Activated CD4-positive, alpha-beta T cell treated with anti-CD3 and anti-CD28 coated beads, Interleukin-2, amount 50 U/mL, for 48 hours (primary cell): ENCODE measurements at places on chromosomes 11 and 22.

DNA sequence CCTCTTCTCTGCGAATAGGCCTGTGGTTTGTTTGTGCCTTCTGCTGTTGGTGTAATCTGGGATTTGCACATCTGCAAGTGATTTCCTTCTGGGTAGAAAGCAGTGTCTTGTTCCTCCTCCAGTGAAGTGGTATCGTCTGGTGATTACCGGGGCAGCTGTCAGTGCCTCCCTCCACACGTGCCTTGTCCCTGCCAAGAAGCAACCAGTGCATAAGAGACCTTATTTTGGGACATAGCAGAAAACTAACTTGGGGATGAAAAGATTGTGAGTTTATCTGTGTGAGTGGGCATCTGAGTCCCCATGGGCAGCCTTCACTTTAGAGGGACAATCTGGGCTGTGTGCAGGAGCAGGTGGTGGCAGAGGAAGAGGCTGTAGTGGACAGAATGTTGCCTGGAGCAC is 71.5 kb upstream of the SORL1-AS1 start:
- no peak for DNase-seq

- DNase-seq = peak; percentile 37
Observed at GRCh38 chr22:37472418-37473006, 13.7 kb downstream of the MFNG start.

DNA sequence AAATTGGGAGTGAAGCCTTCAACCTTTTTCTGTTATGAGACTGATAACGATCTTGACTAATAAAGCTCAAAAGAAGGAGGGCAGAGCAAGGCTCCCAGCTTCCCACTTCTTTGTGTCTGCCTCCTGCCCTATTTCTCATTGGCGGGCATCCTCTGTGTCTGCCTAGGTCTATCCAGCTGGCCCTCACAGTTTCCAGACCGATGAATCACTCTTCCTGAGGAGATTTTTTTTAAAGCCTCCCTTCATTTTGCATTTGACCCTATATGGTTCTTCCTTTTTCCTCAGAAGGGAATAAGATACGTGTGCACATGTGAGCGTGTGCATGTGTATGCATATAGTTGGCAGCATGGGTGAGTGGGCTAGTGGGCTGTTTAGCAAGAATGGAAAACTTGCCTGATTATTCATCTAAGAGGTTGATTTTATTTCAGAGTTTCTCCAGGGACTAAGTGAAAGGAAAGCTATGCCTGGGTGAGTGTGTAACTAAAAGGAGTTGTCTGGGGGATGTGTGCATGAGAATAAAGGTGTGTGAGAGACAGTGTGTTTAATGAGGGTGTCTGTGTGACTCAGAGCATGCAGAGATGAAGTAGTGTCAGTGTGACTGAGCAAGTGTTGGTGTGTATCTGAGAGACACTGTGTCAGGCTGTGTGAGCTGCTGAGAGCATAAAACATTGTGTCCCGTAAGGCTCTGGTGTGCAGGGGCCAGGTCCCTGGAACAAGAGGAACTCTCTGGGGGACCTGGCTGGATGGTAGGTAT is 12.2 kb downstream of the PHLDB1 start:
- DNase-seq = no peak

DNA sequence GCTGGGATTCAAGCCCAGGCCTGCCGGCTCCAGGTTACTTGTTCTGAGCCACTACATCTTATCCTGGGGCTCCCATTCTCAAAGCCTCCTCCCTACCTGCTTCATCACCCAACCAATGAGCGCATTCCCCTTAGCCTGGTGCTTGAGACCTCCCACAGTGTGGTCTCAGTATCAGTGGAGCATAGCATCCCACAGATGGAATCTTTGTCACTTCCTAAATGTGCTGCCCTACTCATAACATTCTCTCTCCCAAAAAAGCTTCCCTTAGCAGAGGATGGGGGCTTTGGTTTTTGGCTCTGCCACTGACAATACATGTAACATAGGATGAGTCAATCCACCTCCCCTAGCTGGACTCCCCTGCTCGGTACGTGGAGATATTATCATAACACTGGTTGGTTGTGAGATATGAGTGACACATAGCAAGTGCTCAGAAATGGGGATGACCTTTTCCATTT is 28.8 kb downstream of the TEAD1 start:
- no peak for DNase-seq

DNA sequence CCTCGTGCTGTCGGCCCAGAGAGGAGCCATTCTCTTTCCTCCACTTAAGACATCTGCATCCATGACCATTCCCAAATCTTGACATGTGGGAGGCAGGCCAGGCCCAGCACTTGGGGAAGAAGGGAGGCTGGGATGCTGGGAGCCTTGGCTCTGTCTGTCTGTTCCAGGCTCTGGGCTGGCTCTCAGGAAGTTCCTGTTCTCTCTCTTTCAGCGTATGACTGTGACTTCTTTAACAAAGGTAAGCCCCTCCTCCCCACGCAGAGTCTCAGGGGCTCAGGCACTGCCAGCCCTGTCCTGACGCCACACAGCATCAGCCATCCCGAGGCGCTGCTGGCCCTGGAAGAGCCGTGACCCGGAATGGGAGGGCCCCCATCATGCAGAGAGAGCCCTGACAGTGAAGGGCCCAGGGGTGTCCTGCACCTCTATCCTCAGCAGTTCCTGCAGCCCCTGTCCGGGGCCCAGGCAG is 52.4 kb downstream of the OTOG start:
- DNase-seq = no peak

GRCh38 chr11:64887757-64888405 is 9.5 kb upstream of the EHD1 start:
- peak; percentile 86 for DNase-seq

DNA sequence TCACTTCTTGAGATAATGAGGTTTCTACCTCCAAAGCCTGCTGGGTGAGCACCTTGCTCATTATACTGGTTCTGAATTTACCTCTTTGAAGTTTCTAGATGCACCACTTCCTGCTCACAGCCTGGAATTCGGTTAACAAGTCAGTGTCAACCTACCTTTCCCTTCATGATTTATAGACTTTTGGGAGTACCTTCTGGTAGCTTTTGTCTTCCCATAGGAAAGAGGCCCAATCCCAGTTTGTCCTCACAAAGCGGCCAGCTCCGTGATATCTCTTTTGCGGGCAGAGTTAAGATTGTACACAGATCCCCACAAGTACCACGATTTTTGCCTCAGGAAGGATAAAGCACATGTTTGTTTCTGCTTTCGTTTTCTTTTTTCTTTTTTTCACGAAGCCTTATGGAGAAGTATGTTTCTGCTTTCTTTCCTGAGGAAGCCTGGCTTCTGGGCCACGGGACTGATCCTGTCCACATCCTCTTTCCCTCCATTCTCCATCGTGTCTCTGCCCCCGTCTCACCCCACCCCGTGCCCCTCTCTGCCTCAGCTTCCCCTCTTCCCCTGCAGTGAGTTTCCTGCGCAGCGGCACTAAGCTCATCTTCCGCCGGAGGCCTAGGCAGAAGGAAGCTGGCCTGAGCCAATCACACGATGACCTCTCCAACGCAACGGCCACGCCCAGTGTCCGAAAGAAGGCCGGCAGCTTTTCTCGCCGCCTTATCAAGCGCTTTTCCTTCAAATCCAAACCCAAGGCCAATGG is 5.7 kb upstream of the HINFP start:
- peak; percentile 28 for DNase-seq

DNA sequence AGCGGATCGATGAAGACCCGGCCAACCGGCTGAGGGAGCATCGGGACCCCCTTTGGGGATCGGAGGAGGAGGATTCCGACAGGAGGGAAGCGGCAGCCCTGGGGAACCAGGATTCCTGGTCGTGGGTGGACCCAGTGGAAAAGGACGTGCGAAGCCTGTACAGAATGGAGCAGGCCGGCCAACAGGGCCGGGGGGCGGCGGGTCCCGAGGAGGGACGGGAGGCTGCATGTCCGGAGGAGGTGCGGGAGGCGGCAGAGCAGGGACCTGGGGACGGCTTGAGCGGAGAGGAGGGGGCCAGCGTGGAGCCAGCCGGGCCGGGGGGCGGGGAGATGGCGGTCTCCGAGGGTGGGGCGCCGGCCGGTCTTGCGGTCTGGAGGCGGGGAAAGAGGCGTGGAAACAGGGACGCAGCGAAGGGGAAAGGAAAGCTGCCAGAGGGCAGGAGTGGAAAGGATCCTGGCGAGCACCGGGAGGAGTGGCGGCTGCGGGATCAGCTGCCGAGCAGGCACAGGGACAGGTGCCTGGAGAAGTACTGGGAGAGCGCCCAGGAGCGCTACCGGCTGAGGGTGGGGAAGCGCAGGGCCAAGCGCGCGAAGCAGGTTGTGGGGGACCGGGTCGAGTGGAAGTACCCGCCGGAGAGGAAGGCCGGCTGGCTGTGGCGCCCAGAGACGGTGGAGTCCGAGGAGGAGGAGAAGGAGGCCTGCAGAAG is at the start of gene ANO5:
Gene ANO5, plus strand, starts transcription at position 444 of the 706 bp plus-strand sequence. CDS start 408 bp downstream, outside the sequence.
- DNase-seq = no peak

GRCh38 chr11:31419138-31419537 is 49.5 kb downstream of the DNAJC24 start:
- DNase-seq = no peak

GRCh38 chr11:116613206-116613875 is 159.4 kb downstream of the BUD13 start:
- no peak for DNase-seq

DNA sequence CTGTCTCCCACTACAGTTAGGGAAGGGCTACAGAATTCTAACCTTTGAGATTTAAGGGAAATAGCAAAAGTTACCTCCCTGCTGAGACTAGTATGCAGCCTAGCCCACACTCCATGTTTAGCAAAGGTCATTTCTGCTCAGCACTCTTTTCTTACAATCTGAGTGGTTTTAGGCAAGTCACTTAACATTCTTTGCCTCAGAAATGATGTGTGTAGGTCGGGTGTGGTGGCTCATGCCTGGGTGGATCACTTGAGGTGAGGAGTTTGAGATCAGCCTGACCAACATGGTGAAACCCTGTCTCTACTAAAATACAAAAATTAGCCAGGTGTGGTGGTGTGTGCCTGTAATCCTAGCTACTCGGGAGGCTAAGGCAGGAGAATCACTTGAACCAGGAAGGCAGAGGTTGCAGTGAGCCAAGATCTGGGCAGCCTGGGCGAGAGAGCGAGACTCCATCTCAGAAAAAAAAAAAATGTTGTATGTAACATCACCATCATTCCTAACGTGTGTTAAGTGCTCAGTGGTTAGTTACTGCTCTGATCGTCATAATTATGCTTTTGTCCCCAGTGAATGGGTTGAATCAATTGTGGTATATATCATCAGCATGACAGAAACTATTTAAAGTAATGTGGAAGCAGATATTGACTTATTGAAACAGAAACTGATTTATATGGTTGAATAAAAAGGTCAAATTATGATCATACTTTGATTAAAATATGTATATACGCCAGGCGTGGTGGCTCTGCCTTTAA is 55.0 kb downstream of the COPB1 start:
- no peak for DNase-seq

GRCh38 chr22:44100411-44100810 is 76.3 kb downstream of the PARVB start:
- DNase-seq = no peak

- DNase-seq = no peak
Observed at GRCh38 chr11:92776676-92777075, 192.8 kb upstream of the MTNR1B start.

DNA sequence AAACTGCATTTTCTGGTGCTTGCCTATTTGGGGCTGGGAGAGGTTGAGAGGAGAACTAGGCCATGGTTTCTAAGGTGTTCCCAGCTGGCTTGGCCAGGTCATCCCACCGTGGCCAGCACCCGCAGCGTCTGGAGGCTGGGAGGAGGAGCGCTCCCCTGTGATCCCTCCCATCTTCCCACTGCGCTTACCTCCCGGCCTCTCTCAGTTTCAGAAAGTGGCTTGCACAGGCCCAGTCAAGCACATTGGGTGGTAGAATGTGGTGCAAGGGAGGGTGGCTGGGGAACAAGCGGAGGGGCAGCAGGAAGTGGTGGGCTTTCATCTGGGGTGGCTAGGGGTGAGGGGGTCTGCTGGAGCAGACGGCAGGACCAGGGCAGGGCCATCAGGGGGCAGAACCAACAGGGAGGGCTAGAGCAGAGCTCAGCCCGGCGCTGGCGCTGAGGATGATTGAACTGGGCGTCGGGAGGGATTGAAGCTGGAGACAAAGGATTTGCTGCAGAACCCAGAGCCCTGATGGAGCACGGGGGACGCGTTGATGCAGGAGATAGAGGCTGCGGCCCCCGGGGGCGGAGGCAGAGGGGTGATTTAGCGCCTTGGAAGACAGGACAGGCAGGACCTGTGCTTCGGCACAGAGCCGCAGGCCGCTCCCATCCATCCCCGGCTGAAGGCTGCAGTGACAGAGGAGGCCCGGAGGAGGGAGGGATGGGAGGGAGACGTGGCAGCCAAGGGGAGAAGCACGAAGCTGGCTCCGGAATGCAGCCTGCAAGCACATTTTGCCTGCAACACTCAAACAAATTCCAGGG is 76.0 kb downstream of the TRIM29 start:
- no peak for DNase-seq

- DNase-seq = no peak
Observed at GRCh38 chr11:77200351-77201268, 72.6 kb downstream of the MYO7A start.
